Stimulated activated CD8-positive, alpha-beta memory T cell treated with anti-CD3 and anti-CD28 coated beads, Interleukin-4, amount 100 ng/mL, for 1 hour (primary cell): ENCODE measurements at places on chromosomes 7 and 10.

DNA sequence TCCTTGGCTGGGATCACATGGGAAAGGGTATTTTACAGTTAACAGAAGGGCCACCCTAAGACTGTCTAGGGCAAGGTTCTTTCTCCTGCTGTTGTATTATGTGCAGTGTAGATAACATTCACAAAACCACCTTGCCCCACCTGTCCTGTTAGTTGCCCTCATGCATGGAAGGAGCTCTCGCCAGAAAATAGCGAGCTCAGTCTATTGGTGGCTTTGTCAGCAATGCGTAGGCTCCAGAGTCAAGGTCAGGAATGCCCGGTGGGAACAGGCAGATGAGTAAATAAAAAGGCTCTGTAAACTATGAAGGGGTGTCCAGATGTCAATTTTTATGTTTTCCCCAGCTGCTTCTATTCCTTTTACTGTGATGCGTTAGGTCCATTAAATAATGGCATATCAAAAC lies 107.1 kb upstream of the WDR11 start:
- no peak for DNase-seq

DNA sequence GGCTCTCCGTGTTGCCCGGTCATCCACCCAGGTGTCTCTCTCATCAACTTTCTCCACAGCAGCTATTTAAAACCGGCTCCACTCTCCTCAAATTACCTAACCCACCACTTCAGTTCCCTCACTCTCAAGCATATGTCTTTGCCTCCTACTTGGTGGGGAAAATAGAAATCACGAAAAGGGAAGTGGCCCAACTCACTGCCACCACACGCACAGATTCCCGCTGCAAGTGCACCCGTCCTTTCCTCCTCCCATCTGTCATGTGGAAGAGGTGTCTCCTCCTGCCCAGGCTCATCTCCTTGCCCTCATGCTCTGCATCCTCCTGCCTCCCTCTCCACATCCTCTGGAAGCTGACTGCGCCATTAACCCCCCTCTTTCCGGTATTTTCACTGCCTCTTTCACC lies 80.8 kb upstream of the MKX start:
- DNase-seq = no peak

- DNase-seq = no peak
Measured at GRCh38 chr7:21365866-21366624, 61.8 kb upstream of the SP4 start.

DNA sequence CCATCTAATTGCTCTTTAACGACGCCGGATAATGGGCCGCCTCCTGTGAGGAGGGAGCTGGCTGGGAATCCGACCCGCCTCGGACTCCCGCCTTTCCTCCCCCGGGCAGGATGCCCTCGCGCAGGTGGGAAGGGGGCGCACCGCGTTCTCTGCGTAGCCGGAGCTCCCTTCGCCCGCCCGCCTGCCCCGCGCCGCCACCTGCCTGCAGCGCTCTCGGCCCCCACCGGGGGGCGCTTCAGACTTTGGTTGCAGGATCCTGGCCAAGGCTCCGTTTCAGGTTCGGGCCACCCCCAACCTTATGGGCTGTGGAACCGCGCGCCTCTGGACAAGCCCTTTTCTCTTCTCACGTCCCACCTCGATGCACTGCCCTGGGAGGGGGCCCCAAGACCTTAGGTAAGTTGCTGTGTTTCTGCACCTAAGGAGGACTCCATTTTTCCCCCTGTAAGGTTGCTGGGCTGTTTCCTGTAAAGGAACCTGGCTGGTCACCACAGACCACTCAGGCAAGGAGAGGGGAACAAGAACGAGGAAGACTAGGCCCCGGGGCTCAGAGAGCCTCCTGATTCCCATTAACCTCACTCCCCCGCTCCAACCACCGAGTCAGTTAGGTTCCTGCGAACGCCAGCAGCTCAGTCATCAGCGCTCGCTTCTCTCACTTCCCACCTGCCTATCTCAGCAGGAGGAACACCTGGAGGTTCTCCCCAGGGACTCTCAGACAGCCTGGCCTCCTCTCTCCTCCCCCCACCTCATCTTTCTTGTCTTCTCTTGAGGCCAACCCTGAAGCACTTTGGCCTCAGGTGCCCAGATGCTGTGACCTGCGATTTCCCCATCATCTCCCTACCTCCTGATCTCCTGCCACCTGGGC lies 11.3 kb upstream of the KAZALD1 start:
- peak; percentile 51 for DNase-seq

- DNase-seq = no peak
Measured at GRCh38 chr10:71082960-71083715, 129.2 kb upstream of the UNC5B start.

DNA sequence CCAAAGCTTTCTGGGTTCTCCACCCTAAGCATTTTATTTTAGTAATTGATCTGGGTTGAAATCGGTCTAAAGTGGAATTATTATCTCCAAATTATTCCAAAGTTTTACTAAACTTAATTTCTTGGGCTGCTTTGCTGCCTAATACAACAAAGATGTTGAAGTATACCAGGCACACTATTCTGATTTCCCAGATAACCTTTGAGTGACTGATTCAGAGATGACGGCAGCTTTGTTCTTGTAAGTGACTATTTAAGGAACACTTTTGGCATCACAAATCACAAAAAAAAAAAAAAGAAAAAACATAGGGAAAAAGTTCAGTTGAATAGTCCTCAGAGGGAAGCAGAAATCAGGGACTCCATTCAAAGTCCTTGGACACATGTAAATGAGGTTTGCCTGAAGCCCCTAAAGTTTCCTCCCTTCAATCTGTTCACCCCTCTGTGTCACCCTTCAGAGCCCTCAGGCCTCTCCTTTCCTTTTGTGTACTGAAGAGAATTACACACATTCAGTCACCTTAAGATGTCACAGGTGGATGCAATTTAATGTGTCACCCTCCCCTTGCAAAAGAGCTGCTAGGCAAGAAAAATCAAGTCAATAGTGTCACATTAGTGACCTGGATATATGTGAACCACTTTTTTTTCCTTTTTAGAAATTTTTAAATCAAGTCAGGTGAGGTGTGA lies 81.5 kb downstream of the RTKN2 start:
- no peak for DNase-seq

GRCh38 chr7:110600956-110601355 lies 490.0 kb upstream of the LRRN3 start:
- DNase-seq = no peak

GRCh38 chr10:21022821-21023220 lies 125.7 kb upstream of the NEBL start:
- no peak for DNase-seq

GRCh38 chr7:106417273-106417902 lies 132.6 kb upstream of the NAMPT start:
- DNase-seq = no peak

- DNase-seq = no peak
Measured at GRCh38 chr7:137160236-137160635, 183.3 kb downstream of the PTN start.

DNA sequence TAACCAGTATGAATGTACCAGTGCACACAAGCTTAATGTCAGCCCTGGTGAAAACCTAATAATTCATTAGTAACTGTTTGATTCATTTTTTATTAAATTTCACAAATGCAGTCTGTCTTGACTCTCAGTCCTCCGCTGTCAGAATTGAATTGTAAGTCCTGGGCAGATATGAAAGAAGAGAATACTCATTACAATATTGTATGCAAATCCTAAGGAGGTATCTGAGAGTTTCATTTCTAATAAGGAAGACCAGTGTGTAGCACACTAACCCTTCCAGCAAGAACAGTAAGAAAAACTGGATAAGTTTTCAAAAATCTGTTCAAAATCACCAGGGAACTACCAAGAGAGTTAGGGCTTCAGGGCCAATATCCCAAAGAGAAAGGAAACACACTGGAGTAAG lies 652.1 kb downstream of the SUGCT start:
- no peak for DNase-seq

- no peak for DNase-seq
Measured at GRCh38 chr7:106203473-106203872, 81.3 kb downstream of the NAMPT start.

DNA sequence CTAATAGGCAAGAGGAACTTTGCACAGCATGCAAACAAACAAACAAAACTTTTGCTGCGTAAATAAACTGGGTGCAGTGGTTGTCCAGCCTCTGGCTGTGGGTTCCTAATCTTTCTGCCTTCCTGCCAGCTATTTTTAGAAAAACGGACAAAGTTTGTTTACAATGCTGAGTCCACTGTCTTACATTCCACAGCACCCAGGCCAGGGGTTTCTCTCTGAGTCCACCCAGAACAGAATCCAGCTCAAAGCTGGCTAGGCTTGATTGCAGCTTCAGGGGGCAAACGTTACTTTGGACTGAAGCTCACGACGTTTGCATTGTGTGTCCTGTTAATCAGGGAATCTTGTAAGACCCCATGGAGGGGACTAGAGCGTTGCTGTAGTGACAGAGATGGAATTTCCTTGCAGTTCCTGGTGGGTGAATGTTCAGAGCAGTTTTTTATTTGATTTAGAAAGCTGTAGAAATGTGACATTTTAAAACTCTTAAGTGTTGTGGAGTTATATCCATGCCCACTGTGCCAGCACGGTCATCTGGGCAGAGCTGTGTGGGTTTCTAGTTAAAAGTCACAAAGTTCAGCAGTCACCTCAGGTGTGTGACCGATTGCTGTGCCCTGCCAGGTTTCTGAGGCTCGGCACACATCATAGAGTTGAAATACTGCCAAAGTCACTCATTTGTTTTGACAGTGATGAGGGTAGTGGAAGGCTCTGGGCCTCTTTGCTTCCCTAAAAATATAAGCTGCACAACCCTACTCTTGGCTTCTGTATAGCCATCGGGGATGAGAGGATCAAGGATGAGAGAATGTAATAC lies 247.0 kb downstream of the STK31 start:
- DNase-seq = no peak

DNA sequence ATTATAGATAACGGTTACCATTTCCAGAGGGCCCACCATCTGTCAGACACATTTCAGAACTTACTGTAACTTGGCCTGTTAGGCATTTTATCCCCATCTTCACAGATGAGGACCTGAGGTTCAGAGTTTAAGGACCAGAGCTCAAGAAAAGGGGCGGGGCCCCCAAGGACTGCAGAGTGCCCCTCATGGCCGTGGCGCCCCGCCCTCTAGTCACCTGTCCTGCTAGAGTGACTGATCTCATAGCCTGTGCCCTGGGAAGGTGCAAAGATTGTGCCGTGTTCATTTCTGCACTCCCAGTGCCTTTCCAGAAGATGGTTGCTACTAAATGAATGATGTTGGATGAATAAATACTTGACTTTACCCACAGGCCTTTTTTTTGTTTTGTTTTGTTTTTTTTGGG lies 107.0 kb downstream of the XRCC2 start:
- no peak for DNase-seq
